Stimulated activated CD4-positive, alpha-beta T cell treated with anti-CD3 and anti-CD28 coated beads, Interleukin-2, amount 100 ng/mL, for 4 hours (primary cell): ENCODE measurements at places on chromosomes 7 and 10.

DNA sequence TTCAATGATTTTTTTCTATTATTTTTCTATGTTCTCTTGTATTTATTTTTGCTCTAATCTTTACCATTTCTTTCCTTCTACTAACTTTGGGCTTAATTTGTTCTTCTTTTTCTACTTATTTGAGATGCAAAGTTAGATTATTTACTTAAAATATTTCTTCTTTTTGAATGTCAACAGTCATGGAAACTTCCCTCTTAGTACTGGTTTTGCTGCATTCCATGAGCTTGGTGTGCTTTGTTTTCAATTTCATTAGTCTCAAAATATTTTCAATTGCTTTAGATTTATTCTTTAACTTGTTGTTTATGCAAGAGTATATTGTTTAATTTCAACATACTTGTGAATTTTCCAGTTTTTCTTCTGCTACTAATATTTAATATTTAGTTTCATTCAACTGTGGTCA, 230.4 kb downstream of the LRRTM3 start:
- DNase-seq: no peak

DNA sequence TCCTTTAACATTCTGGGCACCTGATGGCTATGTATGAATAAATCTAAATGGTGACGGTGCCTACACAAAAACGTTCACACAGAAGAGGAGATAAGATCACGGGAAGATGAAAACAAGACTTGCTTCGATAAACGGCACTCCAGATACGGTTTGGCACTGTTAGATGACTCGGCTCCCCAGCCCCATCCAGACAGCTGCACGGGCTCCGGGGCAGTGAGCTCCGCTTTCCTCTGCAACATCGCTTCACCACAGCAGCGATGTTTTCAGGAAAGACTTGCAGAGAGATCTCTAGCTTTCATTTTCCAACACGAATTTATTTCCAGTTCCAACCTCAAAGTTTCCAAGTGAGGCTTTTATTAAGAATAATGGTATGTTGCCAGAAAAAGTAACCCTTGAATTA, 132.1 kb downstream of the KLF6 start:
- no peak for DNase-seq

- no peak for DNase-seq
These were observed 10.7 kb upstream of the GJD4 start for GRCh38 chr10:35594115-35595079.

DNA sequence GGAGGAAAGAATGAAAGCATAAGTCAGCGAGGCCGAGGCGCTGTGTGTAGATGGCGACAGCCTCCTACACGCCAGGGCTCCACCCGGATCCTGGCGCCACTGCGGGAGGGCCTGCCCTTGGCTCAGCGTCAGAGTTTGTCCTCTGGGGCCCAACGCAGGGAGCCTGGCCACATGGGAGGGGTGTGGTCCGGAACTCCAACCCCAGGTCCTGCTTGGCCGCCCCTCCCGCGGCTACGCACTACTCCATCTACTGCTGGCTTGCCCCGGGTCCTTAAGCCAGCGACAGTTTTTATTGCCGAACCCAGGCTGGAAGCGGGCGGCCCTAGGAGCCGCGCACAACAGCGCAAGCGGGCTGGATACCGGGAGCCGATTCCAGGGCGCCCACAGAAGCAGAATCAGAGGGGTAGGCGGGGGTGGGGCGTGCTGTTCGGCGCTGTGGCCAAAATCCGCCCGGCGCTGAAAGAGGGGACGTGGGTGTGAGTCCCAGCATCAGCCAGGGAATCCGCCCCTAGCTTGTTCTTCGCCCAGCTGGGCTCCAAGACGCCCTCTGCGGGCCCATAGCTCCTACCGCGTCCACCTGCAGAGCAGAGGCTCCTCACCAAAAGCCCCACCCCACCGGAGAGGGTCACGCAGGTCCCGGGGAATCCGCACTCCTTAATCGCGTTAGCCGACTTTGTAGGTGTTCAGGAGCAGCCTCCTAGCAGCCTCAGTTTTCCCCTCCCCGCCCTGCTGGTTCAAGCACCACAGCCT, 4.5 kb downstream of the KAZALD1 start:
- DNase-seq: no peak

DNA sequence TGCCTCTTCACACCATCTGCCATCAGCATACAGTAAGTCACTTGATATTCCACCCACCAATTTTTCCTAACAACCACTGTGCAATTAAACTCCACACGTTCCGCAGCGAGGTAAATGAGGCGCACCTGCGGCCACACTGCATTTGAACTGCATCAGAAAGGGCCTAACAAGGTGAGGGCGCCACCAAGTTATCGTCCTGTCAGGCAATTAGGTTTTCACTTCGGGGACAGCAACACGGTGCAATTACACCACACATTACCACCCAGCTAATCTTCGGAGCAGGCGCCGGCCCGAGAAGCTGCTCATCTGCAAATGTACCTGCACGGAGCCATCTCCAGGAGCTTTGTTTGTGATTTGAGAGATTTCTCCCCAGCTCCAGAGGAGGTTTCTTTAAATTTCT, 84.4 kb downstream of the EBF3 start:
- no peak for DNase-seq

- no peak for DNase-seq
These were observed 5.7 kb upstream of the C10orf105 start for GRCh38 chr10:71725249-71725648.

- no peak for DNase-seq
These were observed 132.0 kb downstream of the ST7 start for GRCh38 chr7:117085275-117085674.

DNA sequence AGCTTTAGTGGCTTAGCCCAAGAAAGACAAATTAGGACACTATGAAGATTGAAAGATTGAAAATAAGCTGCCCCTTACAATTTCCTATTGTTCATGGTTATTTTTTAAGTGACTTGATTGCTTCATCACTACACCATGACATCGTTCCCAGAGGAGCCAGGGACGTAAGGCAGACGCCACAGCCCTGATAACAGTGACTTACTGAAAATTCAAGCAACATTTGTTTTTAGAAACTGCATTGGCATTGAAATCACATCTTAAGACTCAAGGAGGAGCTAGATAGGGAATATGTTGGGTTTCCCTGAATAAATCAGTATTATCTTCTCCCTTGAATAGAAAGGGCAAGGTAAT, 38.7 kb upstream of the ANK3 start:
- DNase-seq: no peak

- DNase-seq: no peak
These were observed 23.7 kb upstream of the LIMK1 start for GRCh38 chr7:74059681-74060588.

DNA sequence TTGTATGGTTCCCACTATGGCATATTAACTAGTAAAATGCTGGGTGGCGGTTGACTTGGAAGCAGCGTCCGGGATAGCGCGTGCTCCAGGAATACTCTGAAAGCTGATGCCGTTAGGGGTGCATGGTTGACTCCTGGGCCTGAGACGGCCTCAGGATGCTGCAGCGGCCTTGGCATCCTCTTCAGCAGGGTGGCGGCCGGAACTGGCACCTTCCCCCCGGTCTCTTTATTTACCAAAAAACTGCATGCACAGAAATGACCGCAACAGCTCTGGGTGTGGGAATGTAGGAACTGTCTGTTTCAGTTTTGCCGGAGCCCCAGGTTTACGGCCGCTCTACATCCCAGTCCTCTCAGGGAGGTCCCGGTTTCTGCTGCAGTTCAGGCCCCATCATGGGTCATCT, 28.8 kb downstream of the PFKP start:
- no peak for DNase-seq

GRCh38 chr7:31028006-31028405, 24.1 kb upstream of the ADCYAP1R1 start:
- DNase-seq: no peak

DNA sequence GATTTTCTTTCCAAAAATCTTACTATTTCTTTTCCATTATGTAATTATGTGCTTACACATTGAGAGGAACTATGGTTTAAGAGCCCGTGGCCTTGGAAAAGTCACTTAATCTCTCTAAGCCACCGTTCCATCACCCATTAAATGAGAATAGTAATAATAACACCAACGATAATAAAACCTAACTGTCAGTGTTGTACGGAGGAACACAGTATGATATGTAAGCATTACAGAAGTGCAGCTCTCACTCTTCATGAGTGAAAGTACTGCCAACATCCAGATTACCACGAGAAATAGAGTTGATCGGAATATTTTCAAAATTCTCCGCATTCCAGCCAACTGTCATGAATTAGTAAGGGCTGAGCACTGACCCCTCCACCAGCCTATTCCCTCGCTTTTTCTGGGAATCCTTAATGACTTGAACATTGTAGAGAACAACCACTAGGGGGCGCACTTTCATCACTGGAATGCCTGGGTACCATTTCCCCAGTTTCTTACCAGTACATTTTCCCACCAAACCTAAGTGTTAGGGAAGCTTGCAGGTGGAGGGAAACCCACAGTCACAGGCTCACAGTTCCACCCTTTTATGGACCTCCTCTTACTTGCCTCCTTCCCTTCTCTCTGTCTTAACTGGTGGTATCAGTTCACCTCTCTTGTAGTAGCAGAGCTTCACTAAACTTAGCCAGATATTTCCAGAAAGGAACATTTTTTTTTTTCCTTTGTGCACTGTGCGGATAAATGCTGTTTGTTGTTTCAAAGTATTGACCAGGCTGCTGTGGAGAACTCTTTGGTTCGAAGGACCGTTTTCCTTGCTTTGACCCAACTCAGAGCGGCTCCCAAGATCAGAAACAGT, 27.8 kb downstream of the NKX2-3 start:
- peak; percentile 11 for DNase-seq

DNA sequence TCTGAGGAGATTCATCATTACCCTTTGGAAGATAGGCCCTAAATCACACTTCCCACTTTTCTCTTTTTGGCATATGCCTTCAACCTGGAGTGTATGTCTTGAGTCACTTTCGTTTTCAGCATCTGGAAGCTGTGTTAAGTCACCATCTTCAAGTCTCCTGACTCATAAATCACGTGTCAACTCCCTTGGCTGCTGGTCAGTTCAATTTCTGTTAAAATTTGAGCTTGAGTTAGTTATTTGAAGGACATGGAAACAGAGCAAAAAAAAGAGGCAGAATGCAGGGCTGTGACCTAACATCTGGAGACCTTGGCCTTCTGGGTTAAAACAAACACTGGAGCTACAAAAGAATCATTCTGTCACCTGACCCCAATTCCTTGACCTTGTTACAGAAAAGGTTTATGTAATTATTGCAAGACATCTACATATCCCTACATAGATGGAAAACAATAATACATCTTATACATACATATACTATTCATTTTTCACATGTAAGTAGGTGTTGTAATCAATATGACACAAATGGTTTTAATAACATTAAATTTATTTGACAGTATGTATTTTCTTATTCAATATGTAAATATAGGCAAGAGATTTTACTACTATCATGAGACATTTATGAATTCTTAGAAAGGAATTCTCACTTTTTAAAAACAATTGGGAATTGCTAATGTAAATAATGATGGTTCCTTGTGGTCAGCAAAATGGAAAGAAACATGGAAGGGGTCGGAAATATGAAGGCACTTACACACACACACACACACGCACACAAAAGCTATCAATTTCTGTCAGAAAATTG, 169.7 kb upstream of the PHYHIPL start:
- DNase-seq: no peak

- no peak for DNase-seq
These were observed 26.1 kb downstream of the ENKUR start for GRCh38 chr10:24989867-24990266.

GRCh38 chr7:131365838-131366237, 38.2 kb downstream of the MKLN1 start:
- no peak for DNase-seq

DNA sequence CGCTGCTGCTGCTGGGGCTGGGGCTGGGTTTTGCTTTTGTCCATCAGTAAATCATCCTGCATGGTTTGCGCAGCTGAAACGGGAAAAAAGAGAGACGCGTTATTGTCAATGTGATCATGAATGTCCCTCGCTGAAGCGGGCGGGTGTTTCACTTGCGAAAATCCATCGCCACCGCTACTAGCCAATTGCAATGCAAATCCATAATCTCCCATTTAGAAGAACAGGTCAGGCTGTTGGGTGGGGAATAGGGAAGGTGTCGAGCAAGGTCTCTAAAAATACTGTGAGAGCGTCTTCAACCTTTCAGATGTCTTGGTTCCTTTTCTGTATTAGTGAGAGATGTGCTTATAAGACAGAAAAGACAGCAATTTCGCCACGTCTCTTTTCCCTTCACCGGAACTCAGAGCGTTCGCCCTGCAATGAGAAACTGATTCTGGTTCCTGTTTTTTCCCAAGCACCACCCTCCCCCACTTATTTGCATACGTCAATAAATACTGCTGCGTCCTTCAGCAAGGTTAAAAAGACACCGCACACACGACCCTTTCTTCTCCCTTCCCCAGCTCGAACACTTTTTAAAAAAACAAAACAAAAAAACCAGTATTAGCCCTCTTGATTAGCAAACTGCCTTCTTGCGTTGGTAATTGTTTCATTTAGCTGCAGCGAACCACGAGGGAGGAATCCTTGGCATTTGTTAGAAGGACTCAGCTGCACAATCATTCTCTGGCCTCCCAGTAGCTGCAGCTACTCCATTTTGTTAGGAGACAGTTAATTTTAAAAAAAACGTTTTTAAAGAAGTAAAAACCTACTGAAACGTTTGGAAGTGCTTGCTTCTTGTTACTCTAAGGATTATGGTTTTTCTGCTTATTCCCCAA, 50.4 kb downstream of the CPEB3 start:
- DNase-seq: peak; percentile 9

DNA sequence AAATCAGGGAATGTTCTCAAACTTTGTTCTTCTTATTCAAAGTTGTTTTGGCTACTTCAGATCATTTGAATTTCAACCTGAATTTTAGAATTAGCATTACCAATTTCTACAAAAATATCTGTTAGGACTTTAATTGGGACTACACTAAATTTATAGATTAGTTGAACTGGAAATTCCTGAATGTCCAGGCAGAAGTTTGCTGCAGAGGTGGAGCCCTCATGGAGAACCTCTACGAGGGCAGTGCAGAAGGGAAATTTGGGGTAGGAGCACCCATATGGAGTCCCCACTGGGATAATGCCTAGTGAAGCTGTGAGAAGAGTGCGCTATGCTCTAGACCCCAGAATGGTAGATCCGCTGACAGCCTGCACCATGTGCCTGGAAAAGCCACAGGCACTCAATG, 22.8 kb upstream of the AGMO start:
- no peak for DNase-seq

GRCh38 chr10:125774581-125775191, 935 bp downstream of the MMP21 start:
- DNase-seq: no peak

- no peak for DNase-seq
These were observed 106.9 kb upstream of the RHEB start for GRCh38 chr7:151626422-151627115.

GRCh38 chr7:91039033-91039432, 225.2 kb upstream of the FZD1 start:
- no peak for DNase-seq

GRCh38 chr10:81306971-81307782, 567.8 kb upstream of the NRG3 start:
- no peak for DNase-seq

DNA sequence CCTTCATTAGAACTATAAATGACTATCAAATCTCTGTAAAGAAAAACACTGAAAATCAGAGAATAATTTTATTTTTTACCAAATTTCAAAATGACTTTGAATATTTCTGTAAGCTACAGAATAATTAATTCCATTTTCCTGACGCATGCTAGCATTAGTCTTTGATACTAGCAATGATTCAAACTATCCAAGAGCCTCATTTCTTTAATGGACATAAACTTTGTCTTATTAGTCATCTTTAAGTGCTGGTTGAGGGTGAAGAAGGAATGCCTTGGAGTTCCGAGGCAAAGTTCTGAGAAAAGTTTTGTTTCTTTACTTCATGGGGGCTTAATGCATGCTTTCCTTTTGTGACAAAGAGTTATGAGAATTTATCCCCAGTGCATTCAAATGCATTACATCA, 137.3 kb downstream of the AGMO start:
- no peak for DNase-seq
